Endodermal cell (in vitro differentiated cells): ENCODE measurements at places on chromosomes 7 and 10.
A peak's percentile ranks its signal among the peaks of the same experiment; 100 is the strongest.

- no peak for DNase-seq
Measured at GRCh38 chr10:17820943-17821342, 11.8 kb downstream of the MRC1 start.

DNA sequence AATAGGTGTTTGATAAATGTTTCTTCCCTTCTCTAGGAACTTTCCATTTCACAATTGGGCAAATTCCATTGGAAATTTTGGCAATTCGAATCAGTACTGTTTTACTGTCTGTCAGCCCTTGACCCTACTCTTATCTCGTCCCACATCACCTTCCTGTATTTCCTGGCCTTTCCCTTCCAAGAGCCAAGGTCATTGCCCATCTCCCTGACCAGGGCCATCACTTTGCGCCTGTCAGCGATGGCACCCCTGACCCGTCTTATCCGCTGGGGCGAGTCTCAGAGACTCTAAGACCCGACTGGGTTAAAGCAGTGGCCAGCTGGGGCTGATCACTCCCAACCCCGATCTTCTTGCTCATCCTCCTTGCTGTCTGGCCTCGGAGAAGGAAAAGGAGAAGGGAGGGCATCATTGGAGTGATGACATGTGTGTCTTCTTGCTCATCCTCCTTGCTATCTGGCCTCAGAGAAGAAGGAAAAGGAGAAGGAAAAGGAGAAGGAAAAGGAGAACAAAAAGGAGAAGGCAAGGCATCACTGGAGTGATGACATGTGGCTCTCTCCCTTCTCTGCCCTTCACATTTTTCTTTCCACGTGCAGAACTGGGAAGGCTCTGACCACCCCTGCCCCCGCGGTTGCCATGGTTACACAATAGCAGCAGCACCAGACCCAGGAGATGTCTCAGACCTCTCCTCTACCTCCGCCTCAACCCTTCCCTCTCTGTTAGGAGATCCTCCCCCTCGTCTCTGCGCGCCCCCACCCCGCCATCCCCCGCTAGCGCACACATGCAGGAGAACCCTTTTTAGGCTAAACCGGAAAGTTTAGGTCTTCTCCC lies 2.0 kb downstream of the SEMA3D start:
- DNase-seq = peak; percentile 63

DNA sequence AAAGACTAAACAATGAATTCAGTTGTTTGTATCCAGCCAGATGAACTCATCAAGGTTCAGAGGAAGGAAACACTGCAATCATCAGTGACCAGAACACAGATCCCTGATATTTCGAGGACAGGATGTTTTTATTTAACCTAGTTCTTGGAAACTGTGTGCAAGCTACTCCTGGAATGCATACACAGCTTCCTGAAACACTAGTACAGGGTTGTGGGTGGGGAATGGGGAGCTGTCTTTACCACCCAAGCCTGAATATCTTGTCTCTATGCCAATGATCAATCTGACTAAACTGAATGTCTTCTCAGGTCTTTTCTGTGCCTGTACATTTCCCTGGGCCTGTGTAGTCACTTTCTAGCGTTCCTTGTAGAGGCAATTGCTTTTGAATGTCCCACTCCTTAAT lies 374.6 kb downstream of the CALN1 start:
- DNase-seq = no peak

DNA sequence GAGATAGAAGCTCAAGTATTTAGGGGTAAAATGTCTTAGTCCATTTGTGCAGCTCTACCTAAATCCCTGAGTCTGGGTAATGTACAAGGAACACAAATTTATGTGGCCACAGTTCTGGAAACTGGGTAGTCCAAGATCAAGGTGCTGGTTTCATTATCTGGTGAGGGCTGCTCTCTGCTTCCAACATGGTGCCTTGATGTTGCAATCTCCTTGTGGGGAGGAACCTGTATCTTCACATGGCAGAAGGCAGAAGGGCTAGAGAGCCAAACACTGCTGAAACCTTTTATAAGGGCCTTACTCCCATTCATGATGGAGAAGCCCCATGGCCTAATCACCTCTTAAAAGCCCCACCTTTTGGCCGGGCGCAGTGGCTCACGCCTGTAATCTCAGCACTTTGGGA lies 8.7 kb upstream of the BAZ1B start:
- DNase-seq = no peak

DNA sequence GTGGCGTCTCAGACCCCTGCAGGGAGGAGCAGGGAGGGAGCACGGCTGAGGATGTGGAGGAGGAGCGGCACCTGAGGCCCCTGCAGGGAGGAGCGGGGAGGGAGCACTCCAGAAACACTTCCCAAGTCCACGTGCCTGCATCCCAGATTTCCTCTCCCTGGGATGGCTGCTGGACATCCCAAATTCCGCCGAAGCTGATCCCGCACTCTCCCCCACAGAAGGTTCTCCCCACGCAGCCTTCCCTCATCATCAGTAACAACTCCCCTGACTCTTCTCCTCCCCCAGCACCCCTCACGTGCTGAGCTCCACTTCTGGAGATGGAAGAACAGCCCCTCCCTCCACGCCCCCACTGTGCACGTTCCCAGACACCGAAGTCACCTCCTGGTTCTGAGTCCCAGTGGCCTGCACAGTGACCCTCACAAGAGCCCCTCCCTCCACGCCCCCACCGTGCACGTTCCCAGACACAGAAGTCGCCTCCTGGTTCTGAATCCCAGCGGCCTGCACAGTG lies 17.8 kb upstream of the FOXL3 start:
- no peak for DNase-seq

DNA sequence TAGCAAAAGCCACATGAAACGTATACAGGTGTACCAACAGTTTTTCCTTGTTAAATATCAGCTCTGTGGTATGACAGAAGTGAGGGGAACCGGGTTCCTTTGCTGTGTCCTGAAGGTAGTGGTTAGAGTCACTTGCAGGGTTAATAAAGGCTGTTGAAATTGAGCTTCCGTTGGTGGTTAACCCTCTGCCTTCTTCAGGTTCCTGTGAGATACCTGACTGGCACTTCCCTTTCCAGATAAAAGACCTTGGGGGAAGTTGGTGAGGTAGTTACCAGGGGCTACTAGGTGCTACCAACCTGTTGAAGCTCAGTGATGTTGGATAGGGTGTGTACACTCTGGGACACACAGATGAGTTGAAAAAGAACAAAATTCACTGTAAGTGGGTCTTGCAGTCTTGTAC lies 384.1 kb downstream of the GATA3 start:
- no peak for DNase-seq

- no peak for DNase-seq
Measured at GRCh38 chr10:88333248-88333630, 249.9 kb downstream of the RNLS start.

GRCh38 chr7:133547981-133548380 lies 295.1 kb downstream of the EXOC4 start:
- no peak for DNase-seq

DNA sequence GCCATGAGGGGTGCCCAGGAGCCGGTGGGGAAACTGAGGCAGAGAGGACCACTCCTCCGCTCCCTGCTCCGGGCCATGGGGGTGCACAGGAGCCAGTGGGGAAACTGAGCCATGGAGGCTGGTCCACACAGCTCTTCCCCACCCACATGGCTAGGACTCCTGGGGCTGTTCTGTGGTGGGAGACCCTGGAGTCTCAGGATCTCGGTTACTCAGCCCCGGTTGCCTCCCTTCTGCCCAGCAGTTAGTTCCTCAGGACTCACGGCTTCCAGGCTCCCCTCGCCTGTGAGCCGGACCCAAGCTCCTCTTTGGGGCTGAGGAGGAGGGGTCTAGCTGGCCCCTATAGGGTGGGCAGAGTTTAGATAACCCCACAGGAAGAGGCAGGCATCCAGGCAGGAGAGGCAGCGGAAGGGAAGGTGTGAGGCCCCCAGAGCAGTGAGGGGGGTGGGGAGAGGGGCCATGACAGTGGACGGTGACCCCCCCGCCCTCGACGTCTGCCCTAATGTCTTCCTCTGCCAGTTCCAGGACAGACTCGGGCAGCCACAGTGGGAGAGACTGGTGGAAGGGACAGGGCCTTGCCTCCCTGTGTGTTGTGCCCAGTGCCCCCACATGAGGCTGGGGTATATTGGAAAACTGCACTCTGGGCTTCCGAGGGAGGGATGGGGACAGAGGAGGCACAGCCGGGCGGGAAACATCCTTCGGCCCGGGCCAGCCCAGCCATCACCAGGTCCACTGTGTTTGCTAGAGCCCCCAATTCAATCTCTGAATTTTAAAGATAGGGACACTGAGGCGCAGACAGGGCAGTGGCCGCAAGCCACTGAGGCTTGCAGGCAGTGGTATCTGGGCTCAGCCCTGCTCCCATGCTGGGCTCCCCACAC lies 4.3 kb downstream of the ELFN1 start:
- peak; percentile 36 for DNase-seq

DNA sequence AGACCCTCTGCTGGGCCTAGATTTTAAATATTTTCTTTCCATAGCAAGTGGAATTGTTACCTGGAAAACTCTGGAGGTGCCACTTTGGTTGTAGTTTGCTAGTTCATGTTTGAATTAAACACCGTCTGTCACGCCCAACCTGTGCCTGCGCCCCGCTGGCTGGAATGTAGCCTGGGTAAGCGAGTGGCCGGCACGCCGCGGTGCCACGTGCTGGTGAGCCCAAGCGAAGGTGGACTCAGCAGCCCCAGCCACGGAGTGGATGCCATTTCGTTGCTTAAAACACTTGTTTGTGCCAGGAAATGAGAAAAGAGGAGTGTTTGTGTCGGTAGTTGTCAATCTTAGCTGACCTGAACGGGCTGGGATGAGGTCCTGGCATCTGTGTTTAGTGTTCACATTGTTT lies 2.7 kb downstream of the GET4 start:
- DNase-seq = no peak

DNA sequence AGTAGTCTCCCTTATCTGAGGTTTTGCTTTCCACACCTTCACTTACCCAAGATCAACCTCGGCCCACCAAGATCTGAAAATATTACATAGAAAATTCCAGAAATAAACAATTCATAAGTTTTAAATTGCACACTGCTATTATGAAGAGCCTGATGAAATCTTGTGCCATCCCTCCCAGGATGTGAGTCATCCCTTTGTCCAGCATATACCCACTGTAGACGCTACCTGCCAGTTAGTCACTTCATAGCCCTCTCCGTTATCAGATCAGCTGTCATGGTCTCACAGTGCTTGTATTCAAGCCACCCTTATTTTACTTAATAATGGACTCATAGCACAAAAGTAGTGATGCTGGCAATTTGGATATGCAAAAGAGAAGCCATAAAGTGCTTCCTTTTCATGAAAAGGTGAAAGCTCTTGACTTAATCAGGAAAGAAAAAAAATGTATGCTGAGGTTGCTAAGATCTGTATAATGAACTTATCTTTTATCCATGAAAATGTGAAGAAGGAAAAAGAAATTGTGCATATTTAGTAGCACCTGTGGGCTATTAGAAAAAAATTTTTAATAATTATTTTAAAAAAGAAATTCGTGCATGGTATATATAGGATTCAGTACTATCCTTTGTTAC lies 9.8 kb upstream of the MRPS16 start:
- no peak for DNase-seq

DNA sequence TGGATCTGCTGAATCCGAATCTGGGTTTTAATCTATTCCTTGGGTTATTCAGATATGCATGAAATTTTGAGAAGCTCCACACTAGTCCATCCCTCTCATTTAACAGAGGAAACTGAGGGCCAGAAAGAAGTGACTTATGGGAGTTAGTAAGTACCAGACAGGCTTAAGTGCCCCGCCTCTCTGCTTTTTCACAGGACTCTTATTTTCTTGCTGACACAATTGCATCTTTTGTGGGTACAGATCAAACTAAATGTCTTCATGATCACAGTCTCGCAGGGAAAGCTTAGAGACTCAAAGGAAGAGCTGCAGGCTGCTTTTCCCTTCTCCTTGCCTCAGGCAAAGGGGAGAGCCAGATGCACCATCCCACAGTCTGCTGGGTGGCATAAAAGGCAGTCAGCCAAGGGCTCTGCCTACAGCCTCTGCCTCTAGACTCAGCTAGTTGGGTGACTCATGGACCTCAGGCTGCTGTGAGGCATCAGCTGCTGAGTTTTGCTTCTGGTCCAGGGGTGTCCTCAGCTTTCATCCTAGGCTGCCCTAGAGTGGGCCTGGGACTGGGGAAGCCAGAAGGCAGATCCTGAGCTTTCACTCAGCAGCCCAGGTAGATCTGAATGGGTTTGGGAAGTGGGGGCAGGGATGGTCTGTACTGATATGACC lies 11.6 kb downstream of the GOLGA7B start:
- DNase-seq = peak; percentile 57

DNA sequence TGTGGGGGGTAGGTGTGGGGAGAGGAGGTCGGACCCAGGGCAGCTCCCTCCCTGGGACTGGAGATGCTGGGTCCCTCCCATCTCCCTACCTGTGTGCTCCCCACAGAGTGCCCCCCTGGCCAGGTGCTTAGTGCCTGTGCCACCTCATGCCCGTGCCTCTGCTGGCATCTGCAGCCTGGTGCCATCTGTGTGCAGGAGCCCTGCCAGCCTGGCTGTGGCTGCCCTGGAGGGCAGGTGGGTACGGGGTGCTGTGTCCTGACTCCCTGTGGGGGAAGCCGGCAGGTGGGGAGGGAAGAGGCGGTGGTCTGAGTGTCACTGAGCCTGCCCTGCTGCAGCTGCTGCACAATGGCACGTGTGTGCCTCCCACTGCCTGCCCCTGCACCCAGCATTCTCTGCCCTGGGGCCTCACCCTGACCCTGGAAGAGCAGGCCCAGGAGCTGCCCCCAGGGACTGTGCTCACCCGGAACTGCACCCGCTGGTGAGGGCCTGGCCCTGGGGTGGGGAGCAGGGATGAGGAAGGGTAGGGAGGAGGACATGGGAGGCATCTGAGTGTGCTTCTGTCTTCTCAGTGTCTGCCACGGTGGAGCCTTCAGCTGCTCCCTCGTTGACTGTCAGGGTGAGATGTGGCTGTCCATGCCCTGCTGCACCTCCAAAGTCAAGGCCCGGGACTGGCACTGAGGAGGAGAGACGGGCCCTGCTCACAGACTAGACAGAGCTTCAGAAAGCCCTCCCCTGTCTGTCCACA lies 11.7 kb upstream of the ZNF862 start:
- DNase-seq = no peak

DNA sequence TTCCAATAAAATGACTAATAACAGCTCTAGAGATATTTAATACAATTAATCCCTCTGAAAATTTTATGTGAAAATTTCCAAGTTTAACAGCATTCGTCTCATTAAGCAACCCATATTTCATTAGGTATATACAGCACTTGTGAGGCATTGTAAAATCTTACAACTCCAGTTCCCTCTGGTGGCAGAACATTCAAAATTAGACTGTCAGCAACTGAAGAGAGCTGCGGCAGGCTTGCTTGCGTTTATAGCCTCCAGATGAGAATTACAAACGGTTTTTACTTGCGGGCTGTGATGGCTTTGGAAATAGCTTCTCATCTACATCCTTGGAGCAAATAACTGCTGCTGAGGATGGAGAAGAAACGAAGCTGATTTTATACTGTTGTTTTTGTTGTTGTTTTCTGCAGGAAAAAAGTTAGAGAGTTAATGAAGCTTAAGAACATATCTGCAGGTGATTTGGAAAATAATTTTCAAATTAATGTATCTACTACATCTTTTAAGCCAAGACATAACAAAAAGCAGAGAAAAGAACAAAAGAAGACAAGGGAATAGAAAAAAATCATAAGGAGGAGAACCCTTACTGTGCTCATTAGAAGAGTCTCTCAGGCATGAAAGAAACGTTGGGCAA lies 171.3 kb downstream of the MAGI2 start:
- DNase-seq = no peak
